ENCODE measurements at places on chromosomes 6 and 20.

GRCh38 chr6:167005350-167006159, 6.4 kb downstream of the CEP43 start:
- no peak for DNase-seq

- DNase-seq, result no peak
Measured at GRCh38 chr6:110645685-110646418, 169.4 kb downstream of the CDK19 start.

GRCh38 chr20:58469616-58470015, 45.6 kb downstream of the APCDD1L start:
- DNase-seq, result no peak

GRCh38 chr6:121849477-121849876, 414.0 kb downstream of the GJA1 start:
- DNase-seq, result peak; percentile 51

DNA sequence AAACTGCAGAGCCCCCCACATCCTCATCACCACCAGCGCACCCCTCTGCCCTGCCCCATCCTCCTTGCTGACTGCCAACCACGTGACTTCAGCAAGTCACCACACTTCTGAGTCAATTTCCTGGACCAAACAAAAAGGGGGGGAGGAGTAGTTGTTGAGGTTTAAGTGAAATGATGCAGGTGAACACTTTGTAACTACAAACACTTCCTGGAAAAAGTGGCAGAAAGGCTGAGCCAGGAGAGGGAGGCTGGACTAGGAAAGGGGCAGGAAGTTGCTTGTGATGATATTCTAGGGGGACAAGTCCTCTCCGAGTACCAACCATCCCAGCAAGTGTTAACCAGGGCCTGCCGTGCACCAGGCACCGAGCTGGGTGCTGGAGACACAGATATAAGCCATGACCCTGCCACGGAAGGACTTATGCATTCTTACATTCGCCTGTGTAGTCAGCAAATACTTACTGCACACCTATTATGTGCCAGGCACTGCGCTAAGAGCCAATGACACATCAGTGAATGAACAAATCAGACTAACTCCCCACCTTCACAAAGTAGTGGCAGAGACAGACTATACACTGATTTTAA, 67.3 kb downstream of the PREX1 start:
- peak; percentile 34 for DNase-seq

DNA sequence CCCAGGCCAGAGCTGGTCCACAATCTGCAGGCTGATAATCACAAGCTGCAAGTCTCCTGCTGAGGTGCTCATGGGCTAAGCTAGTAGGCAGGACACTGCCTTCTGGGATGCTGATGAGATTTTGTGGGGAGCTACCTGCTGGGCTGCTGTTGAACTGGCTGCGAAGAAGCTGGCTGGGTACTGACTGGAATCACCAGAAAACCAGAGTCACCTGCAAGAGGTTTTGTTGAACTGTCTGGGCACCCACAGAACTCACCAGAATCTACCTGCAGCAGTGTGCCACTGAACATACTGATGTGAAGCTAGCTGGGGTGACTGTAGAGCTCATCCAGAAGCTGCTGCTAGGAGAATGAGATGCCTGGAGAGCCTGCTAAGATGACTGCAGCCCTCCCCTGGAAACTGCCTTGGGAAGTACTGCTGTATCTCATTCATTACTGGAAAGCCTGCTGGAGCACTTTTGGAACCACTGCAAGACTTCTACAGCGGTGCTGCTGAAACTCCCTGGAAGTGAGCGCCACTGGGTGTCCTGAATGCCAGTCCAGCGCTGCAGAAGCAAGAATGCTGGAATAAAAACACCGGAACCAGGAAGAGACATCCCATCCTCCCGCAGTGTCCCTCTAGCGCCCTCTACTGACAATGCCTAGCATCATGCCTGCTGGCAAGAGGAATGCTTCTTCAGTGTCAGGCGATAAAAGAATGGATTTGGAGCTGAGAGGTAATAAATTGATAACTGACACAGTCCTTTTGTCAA, 64.9 kb upstream of the ARHGAP18 start:
- DNase-seq, result peak; percentile 55

DNA sequence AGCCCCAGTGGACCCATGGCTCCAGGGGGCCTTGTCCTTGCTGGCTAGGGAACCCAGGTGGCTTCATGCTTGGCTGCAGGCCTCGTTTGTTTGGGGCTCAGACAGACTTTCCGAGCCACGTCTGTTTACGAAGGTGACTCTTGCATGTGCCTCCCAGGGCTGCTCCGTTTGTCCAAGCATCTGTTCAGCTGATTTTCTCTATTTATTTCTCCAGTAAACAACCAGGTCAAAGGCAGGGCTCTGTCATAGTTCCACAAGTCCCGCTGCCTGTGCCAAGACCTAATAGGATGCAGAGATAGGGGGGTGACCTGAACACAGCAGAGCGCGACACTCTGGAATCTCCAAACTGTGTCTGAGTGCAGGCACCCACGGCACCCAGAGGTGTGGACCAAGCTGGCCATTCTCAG, 12.8 kb upstream of the SPO11 start:
- DNase-seq, result no peak

DNA sequence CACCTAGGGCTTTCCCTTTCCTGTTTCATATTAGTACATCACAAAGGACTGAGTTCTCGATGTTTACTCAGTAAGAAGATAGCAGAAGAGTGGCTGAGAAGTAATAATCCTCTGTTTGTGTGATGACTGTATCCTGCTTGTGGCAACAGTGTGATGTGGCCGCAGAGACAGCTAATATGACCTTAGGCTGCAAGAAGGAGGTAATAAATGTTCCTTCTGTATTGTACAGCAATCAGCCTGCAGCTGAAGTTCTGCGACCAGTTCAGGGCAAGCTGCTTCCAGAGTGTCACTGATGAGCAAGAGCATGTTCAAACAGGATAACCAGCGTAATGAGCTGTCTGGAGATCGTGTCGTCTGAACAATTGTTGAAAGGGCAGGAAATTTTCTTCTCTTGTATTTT, 70.9 kb downstream of the OPN5 start:
- no peak for DNase-seq

DNA sequence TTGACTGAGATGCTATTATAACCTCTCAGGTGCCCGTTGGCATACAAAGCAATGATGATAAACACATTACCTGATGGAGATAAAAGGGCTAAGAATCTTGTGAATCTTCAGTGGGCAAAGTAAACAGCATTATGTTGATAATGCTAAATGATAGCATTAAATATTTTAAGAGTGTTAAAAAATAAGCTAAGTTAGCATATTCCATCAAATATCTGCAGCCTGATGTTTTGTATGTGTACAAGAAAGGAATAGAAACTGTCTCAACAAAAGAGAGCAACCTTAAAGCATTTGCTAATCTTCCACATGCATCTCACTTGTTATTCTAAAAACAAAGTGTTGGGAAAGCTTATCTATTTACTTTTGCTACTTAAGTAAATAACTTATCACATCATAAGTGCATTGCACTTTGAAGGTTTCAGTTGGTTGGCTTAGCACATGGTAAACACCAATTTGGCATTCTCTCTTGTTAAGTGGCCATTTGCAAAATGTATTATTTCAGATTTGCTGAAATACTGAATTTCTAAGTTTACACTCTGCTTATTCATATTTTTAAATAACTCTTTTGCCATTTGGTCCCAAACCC, 151.6 kb downstream of the SYNDIG1 start:
- no peak for DNase-seq
